Fibroblast of the aortic adventitia (primary cell): ENCODE measurements at places on chromosomes 1 and 21. TPM values are rescaled to one million over a fixed set of nuclear protein-coding genes. Genes with fewer than 3 reads are reported as not detected.
A peak's percentile ranks its signal among the peaks of the same experiment; 100 is the strongest.

The CCDC18 gene
- total RNA-seq: 11.2 and 16.0 TPM in 2 replicates

The KRTAP10-4 gene
- total RNA-seq: not detected in 2 replicates

The MFSD2A gene
- 0.49 and 2.3 TPM in 2 replicates for total RNA-seq

The UMODL1 gene
- not detected in 2 replicates for total RNA-seq

The CD34 gene
- 0.27 and 4.8 TPM in 2 replicates for total RNA-seq

The B3GALT2 gene
- total RNA-seq: 0.18 and 1.2 TPM in 2 replicates

The DNAJC28 gene
- 2.7 and 3.7 TPM in 2 replicates for total RNA-seq

DNA sequence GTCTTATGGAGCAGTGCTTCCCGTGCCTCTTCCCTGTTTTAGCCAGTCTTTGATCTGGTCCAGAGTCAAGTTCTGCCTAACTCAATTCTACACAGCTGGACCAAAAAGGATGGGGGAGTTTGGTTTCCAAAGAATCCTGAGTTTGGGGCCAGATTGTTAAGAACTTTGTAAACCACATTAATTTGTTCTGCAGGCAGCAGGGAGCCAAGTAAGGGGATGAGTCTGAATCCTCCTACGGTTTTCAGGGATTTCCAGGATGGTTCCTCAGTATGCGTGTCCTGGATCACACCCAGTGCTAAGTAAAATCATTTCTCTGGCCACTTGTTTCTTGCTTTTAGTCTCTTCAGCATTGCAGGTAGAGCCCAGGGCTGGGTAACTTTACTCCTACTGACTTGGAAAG, 26.1 kb upstream of the GJA5 start:
- no peak for DNase-seq

- peak; percentile 48 for DNase-seq
Measured at GRCh38 chr1:154478639-154479038, 23.4 kb upstream of the TDRD10 start.

DNA sequence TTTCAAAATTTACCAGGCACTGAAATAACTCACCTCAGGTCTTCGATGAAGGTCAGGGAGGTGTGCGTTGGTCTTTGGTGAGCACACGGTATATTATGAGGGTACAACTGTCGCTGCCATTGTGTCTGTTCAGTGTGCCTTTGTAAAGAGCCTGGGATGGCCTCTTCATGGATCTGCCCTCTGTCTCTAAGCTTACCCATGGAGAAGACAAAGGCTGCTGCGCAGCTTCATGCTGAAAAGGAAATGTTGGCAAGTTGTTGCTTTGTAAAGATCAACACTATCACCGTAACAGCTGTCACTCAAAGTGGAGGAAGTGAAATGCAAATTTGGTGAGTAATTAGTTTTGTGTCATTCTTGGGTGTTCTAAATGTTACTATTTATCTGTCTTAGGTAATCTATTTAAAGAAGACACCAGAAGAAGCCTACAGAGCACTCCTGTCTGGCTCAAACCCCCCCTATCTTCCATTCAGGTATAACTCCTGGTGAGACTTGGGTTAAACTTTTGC, 71.6 kb downstream of the CDC14A start:
- no peak for DNase-seq

DNA sequence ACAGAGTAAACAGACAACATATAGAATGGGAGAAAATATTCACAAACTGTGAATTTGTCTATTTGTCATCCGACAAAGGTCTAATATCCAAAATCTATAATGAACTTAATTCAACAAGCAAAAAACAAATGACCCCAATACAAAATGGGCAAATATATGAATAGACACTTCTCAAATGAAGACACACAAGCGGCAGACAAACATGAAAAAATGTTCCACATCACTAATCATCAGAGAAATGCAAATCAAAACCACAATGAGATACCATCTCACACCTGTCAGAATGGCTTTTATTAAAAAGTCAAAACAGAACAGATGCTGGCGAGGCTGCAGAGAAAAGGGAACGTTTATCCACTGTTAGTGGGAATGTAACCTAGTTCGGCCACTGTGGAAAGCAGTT, 72.7 kb downstream of the SMYD3 start:
- no peak for DNase-seq

- no peak for DNase-seq
Measured at GRCh38 chr1:12453400-12454343, 164.3 kb downstream of the DHRS3 start.

DNA sequence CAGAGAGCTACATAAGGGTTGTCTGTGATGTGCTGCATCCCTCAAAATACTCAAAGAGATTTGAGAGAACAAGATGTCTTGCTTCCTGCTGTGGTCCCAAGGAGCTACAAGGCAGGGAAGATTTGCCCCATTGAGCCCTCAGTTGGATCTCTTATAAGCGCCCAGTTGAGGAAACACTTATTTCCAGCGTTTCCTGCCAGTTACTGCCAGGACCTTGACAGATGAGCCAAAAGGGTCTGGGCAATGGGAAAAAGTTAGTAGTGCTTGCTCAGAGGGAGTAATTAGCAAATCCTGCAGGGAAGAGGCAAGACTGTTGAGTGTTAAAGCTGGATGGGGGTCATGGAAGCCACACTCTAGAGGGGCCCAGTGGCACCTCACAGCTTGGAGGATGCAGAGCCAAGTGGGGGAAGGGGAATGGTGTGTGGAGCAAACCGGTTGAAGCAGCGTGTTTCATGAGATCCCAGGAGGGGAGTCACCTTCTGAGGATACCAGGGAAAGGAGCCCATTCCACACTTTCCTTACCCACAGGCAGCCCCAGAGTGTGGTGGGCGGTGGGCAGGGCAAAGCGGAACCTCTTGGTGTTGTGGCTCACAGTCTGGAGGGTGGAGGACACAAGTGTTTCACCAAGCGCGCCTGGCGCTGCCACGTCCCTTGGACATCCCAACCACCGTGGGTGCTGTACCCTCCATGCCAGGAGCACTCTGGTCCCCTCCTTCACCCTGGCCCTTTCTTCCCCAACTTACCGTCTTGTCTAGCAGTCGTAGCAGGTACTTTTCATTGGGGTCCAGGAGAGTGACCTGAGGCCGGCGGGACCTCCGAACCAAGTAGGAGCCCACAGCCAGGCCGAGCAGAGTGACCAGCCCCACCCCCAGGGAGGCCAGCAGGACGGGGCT, 805 bp downstream of the CYB5R1 start:
- no peak for DNase-seq

- DNase-seq: no peak
Measured at GRCh38 chr1:41882486-41882885, 36.2 kb downstream of the HIVEP3 start.

- DNase-seq: no peak
Measured at GRCh38 chr1:94819238-94819944, 766 bp upstream of the SLC44A3 start.

DNA sequence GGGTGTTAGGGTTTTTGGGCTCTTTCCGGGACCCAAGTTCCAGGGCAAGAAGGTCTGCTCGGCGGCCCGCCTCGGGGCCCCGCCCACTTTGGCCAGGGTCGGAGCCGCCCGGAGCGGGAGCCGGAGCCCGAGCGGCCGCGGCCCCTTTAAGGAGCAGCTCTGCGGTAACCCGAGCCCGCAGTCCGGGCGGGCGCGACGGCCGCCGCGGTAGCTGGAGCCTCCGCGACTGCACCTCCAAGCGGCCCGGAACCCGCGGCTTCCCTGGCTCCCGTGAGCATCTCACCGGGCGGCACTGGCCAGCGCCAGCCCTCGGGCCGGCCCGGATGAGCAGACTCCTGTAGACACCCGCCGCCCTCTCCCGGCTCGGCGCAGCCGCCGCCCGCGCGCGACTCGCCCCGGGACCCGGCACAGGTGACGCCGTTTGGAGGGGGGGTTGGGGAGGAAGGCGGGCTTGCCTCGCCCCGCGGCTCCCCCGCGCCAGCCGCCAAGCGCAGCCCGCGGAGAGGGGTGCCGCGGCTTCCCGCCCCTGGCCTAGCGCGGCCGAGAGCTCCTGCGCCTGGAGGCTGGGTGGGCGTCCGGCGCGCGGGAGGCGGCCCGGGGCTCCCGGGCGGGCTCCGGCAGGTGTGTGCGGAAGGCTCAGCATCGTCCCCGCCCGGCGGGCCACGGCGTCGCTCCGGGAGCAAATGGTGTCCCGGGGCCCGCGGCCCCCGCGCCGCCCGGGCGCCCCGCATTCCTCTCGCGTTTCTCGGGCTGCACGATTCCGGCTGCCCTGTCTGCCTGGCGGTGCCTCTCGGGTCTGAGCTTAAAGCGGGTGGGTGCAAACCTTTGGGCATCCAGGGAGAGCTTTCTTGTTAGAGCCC, at the start of gene TLCD4:
Gene TLCD4 (plus strand): TSS at position 149 of the 860 bp plus-strand sequence. CDS start 26,547 bp downstream, outside the sequence.
- DNase-seq: peak; percentile 7
